A673 (cell line): ENCODE measurements at places on chromosomes 7 and 10.

GRCh38 chr10:10846504-10846900 lies 171.2 kb upstream of the CELF2 start:
- DNase-seq: no peak

GRCh38 chr10:54372179-54372578 lies 428.9 kb downstream of the PCDH15 start:
- DNase-seq: no peak

GRCh38 chr10:121926671-121927317 lies 1.0 kb downstream of the ATE1 start:
- DNase-seq: peak; percentile 35

DNA sequence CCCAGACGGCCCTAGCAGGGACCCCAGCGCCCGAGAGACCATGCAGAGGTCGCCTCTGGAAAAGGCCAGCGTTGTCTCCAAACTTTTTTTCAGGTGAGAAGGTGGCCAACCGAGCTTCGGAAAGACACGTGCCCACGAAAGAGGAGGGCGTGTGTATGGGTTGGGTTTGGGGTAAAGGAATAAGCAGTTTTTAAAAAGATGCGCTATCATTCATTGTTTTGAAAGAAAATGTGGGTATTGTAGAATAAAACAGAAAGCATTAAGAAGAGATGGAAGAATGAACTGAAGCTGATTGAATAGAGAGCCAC lies 184 bp downstream of the CFTR start:
- no peak for DNase-seq

GRCh38 chr7:100965723-100966541 lies 3.4 kb upstream of the MUC12 start:
- DNase-seq: peak; percentile 87

DNA sequence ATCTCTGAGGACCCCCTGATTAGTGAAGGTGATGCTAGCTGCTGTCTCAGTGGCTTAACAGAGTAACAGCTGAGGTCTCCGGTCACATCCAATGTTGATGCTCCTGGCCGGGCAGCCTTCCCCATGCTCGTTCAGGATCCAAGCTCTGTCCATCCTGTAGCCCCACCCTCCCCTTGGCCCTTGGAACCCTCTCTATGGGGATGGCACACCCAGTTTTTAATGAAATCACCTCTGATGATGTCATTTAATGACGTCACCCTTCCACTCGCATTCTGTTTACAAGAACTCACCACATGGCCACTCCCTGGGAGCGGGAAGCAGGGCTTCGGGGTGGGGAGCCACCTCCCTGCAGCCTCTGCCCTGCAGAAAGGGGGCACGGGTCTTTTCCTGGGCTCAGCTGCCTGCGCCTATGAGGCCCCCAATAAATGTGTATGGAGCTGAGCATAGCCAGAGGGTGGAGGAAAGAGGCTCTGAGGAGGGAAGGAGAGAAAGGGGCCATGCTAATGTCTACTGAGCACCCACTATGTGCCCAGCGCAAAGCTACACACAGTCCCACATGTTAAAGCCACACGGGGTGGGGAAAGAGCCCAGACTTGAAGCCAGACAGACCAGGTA lies 95.5 kb downstream of the OAT start:
- DNase-seq: no peak

GRCh38 chr7:134059921-134060320 lies 67.2 kb upstream of the LRGUK start:
- DNase-seq: no peak

DNA sequence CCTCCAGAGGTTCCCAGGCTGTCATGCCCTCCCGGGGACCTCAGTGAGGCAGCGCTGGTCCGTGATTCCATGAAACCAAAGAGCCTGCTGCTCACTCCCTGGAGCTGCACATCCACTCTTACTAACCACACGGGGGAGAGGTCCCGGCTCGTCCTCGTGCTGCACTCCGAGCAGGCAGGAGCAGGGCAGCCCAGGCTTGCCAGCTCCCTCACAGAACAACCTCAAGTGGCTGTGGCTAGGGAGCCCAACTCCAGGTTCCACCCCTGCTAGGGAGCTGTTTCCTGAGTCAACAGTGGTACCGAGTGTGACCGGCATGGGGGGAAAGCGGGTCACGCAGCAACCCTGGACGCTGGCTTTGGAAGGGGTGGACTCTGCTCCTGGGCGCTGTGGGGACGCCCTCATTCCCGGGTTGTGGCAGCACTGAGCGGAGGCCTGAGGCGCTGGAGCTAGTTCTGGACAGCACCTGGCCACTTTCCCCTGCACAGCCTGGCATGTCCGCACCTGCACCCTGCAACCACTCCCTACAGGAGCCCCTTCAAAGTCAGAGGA lies 27.9 kb upstream of the PPP2R2D start:
- no peak for DNase-seq

GRCh38 chr7:18445916-18446520 lies 49.5 kb upstream of the HDAC9 start:
- DNase-seq: no peak

GRCh38 chr7:35316549-35316948 lies 62.6 kb upstream of the TBX20 start:
- DNase-seq: no peak

- DNase-seq: peak; percentile 87
Observed at GRCh38 chr7:97971990-97972943, 17.7 kb downstream of the OCM2 start.

GRCh38 chr10:98519841-98520240 lies 73.1 kb upstream of the HPS1 start:
- peak; percentile 5 for DNase-seq

- DNase-seq: peak; percentile 37
Observed at GRCh38 chr7:28732071-28732869, 225.9 kb downstream of the TRIL start.

- no peak for DNase-seq
Observed at GRCh38 chr10:4176500-4177281, 391.7 kb upstream of the KLF6 start.

DNA sequence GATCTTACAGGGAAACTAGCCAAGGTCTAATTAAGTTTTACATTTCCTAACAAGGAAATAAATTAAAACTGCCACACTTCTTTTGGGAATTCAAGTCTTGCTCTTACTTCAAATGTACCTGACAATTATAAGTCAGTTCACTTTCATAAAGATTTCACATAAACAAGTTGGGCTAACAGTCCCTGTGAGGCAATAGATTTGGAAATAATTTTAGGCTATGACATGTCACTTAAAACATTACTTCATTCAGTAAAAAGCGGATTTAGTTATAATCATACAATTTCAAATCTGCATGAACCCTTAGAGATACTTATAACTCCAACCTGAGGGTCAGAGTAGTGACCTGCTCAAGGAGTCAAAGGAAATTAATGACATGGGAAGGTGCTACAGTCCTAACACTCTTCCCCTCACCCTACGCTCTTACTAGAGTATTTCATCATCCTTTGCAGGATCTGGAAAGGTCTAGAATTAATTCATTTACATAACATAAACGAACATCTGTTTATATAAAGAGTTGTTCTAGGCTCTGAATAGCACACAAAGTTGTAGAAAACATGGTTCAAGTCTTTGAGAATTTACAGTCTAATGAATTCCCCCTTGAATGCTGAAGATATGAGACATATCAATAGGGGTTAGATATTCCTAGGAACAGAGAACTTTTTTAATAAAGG lies 32.3 kb upstream of the DNAJB12 start:
- no peak for DNase-seq

GRCh38 chr7:39733881-39734632 lies 110.7 kb downstream of the RALA start:
- peak; percentile 41 for DNase-seq

DNA sequence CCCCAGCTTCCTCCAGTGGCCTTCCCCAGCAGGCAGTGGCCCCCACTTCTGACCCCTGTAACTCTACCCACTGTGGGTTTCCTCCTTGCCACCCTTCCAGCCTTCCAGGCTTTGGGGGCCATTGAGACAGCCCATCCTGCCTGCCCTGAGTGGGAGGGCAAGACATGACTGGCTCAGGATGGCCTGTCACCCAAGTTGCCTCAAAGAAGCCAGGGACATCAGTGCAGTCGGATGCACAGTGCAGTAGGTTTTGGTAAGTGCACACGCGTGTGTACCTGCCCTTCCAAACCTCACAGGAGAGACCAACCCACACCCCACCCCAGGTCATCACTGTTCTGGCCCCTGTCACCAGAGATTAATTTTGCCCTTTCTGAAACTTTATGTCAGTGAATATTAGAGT lies 22.7 kb downstream of the ZMIZ2 start:
- no peak for DNase-seq

- DNase-seq: no peak
Observed at GRCh38 chr10:78217336-78217735, 183.7 kb downstream of the RPS24 start.

DNA sequence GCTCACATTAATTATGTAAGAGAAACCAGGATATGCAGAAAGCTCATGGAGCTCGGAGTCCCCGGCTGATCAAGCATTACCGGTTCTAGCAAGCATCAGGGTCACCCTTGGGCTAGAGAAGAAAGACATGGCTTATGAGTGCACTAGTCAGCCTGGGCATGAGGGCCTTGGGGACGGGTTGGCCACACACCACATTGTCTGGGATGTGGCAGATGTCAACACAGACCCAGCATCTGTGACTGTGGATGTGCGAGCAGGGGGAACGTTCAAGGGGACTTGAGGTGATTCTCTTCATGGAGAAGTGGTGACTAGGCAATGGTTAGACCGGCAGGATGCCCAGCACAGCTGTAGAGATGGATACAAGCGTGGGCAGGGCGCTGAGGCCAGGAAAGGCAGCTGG lies 13.7 kb downstream of the ZMIZ2 start:
- DNase-seq: no peak
